ENCODE measurements at places on chromosomes 11 and 22. TPM values are rescaled to one million over a fixed set of nuclear protein-coding genes. Genes with fewer than 3 reads are reported as not detected.

- no peak for DNase-seq
Measured at GRCh38 chr22:37610480-37611129, 2.0 kb downstream of the GGA1 start.

DNA sequence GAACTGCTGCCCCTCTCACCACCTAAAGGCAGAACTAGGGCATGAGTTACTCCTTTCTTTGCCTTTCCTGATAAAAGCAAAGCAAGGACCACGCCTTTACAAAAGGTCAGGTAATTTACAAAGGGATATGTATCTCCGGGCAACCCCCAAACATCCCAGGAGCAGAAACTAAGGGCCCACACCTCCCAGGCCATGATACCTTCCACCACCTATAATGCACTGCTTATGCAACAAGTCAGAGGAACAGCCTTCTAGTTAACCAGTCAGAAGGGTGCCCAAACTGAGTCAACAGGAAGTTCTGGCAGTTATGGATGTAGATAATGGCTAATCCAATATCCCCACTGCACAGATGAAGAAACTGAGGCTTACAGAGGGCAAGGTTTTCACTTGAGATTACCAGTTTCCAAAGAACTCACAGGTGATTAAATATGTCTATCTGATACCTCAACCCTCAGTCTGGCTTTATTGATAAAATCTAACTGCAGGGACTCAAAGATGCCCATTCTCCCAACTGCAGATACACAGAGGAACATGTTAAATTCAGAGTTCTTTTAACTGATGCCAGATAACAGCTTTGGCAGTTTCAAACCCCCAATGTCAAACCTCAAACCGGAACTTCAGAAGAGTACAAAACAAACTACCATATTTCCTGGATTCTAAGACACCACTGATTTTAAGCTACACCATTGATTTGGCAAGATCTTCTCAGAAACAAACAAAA lies 16.8 kb upstream of the CASTOR1 start:
- no peak for DNase-seq

- peak; percentile 53 for DNase-seq
Measured at GRCh38 chr11:119149018-119149785, at the start of gene ABCG4. TSS of gene ABCG4 (plus strand) at chr11:119149052. CDS start at chr11:119149966, 914 bp downstream.

Gene SHANK3
- 19.3 TPM for total RNA-seq

DNA sequence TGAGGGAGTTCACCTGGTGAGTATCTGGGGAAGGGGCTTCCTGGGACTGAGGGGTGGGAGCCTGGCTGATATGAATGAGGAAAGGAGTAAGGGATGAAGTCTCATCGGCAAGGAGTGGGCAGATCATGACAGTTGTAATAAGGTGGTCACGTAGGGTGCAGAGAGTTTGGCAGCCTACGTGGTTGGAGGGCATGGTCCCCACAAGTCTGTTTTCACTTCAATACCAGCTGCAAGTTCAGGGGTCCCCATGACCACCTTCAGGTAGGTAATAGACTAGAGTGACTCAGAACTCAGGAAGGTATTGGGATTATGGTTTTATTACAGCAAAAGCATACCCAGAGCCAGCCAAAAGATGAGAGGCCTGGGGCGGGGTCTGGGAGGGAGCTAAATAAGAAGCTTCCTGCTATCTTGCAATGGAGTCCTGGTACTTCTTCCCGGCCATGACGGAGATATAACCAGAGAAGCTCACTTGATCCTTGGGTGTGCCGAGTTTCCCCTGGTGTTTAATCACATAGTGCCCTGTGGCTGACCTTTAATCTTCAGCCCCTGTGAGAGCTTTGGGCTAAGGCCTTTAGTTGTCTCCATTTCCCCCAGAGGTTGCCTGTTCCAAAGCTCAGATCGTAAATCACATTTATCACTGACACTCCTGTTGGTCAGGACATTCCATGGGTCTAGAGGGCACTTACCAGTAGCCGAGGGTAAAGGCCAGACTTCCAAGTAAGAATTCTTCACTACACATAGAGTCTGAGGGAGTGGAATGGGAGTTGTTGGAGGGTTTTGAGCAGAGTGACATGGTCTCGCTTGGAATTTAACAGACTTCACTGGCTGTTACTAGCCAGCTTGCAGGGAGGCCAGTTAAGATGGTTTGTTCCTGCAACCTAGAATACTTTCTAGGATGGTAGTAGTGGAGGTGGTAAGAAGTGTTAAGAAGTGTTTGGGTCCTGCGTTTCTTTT lies 9.1 kb downstream of the SLC3A2 start:
- DNase-seq: no peak

- no peak for DNase-seq
Measured at GRCh38 chr11:94776351-94777321, 8.5 kb downstream of the AMOTL1 start.

- peak; percentile 15 for DNase-seq
Measured at GRCh38 chr11:134369656-134370525, 38.1 kb downstream of the GLB1L2 start.

Gene DGCR6
- total RNA-seq: 13.8 TPM

Gene GDPD4
- not detected for total RNA-seq

Gene ADORA2A
- total RNA-seq: 4.1 TPM

Gene PDE3B
- total RNA-seq: 5.3 TPM

DNA sequence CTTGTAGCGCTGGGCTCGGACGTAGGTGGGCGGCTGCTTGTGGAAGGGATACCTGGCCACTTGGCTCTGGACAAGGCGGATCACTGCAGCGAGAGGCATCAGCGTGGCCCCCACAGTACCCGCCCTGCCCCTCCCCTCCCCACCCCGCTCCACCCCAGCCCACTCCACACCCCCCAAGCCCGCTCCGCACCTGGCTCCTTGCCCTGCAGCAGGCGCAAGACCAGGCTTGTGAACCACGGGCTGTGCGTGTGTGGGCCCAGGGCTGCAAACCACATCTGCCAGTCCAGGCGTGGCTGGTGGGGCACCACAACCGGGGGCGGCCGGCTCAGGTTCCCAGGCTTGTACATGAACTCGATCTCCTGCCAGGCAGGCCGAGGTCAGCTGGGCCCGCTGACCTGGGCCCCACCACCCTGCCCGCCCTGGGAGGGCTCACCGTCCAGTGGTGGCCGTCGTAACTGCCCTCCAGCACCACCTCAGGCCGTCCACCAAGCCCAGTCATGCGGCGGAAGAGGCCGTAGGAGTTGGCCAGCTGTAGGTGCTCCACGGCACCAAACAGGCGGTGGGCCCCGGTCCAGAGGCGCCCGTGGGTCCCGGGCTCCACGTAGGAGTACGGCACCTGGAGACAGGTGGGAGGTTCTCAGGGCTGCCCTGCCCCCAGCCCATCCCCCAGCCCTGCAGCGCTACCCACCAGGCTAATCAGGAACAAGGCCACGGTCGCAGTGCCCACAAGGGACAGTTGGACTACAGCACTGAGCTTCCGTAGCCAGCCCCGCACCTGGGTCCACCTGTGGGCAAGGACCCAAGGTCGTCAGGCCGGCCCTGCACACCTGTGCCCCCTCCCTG lies 2.9 kb downstream of the LMF2 start:
- no peak for DNase-seq

DNA sequence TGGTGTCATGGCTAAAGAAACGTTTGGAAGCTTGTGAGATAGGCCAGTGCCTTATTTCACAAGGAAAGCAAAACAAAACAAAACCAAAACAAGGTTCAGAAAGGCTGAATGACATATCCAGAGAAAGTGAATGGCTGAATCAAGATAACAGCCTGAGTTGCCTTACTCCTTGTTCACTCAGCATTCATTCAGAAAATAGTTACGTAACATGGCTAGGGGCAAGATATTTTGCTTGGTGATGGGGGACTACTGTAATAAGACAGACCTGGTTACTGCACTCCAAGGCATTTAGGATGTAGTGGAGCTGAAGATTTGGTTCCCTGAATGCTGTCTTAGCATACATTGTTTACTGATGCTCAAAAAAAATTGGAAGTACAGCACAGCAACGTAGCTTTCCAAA lies 47.7 kb downstream of the C11orf91 start:
- no peak for DNase-seq

All from Right ventricle myocardium superior (tissue), 1 donor.